Naive thymus-derived CD8-positive, alpha-beta T cell (primary cell): ENCODE measurements at places on chromosomes 13 and 19. TPM values are rescaled to one million over a fixed set of nuclear protein-coding genes. Genes with fewer than 3 reads are reported as not detected.

DNA sequence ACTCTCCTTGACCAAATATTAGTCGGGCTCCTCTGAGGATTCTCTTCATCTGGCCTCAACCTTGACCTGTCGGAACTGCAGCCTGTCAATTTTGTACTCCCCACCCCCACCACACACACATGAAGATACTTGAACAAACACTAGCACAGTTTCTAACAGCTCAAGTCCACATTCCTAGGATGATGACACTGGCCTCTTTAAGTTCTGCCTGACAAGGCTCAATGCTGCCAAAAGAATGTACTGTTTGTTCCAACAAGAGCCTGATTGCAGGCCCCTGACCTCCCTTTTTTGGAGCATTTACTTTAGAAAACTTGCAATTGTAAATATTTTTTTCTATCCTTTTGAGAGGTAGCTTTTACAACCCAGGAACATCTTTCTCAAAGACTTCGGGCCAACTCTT, 169.2 kb upstream of the IRS2 start:
- H3K36me3 ChIP-seq: no peaks in the 10 kb centered on the region
- no peaks in the 10 kb centered on the region for H3K27me3 ChIP-seq
- no peaks in the 10 kb centered on the region for H3K4me1 ChIP-seq
- DNase-seq: no peak
- H3K4me3 ChIP-seq: no peak overlapping the region

Gene ZNF85
- total RNA-seq: 12.5 TPM

GRCh38 chr19:39858541-39858940, 12.4 kb upstream of the FBL start:
- H3K27me3 ChIP-seq: no peaks in the 10 kb centered on the region
- H3K36me3 ChIP-seq: no peaks in the 10 kb centered on the region
- no peak overlapping the region for H3K27ac ChIP-seq
- DNase-seq: no peak
- no peak overlapping the region for H3K4me3 ChIP-seq
- H3K4me1 ChIP-seq: no peaks in the 10 kb centered on the region

DNA sequence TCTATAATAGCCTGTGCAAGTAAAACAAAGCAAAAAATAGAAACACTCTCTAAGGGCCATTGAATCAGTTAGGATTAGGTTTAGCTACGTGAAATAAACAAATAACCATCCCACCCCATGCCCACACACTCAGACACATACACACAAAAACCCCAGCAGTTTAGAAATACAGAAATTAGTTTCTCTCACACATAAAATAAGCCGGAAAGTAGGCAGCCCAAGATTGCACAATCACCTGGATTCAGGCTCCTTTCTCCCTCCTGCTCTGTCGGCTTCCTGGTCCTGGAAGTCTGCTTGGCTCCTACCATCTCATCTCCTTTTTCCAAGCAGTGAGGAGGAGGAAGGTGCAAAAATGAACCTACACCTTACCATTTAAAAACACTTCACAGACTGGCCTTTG, 22.6 kb upstream of the USP12 start:
- no peak for DNase-seq
- no peak overlapping the region for H3K4me3 ChIP-seq
- H3K27me3 ChIP-seq: peaks cover 10% of the 10 kb centered on the region

DNA sequence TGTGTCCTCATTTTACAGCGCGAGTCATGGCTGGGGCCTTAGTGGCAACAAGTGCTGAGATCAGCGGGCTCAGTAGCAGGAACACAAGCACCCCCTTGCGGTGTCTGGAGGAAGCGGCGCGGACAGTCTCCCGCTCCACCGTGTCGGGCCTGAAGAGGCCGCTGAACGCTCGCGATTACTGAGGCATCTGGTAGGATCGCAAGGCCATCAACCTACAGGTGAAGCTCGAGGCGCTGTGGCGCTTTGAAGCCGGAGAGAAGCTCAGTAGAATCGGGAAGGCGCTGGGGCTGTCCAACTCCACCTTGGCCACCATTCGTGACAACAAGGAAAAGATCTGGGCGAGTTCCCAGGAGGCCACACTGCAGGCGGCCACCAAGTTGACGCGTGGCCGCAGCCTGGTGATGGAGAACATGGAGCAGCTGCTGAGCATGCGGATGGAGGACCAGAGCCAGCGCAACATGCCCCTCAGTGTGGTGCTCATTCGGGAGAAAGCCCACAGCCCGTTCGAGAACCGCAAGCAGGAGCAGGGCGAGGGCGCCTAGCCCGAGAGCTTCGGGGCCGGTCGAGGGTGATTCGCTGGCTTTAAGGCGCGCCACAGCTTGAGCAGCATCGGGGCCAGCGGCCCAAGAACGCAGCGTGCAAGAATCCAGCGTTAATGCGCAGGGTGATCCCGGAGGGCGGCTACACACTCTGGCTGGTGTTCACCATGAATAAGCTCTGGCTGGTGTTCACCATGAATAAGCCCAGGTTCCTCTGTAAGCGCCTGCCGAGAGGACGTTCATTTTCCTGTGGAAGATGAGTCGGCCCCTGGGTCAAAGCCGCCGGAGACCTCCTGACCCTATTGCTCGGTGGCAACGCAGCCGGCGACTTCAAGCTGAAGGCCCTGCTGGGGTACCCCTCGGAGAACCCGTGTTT, 8.3 kb upstream of the MZF1 start:
- H3K27ac ChIP-seq: peak overlapping the region; percentile 70
- no peak overlapping the region for H3K4me3 ChIP-seq
- peak; percentile 87 for DNase-seq

Gene IFNL1
- not detected for total RNA-seq

DNA sequence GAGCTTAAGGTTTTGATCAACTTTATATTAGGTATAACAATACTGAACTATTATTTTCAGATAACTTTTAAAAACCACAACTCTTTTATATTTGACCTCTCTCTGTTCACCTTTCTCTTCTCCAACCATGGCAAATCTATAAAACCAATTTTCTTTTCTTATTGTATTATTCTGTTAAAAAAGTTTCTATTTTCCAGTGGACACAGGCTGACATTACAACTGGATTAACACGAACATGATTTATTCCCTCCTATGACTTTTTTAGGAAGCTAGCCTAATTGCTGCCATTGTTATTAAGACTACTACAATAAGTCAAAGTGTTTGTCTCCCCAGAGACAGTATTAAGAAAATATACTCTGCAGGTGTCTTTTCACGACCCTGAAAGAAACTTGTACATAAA, 2291.1 kb upstream of the PCDH20 start:
- no peaks in the 10 kb centered on the region for H3K27me3 ChIP-seq
- no peaks in the 10 kb centered on the region for H3K4me1 ChIP-seq
- no peak overlapping the region for H3K27ac ChIP-seq
- DNase-seq: no peak
- no peaks in the 10 kb centered on the region for H3K36me3 ChIP-seq

- H3K4me3 ChIP-seq: no peak overlapping the region
- no peaks in the 10 kb centered on the region for H3K36me3 ChIP-seq
- no peak for DNase-seq
- H3K4me1 ChIP-seq: no peaks in the 10 kb centered on the region
These were observed 170.0 kb upstream of the KL start for GRCh38 chr13:32845952-32846950.

DNA sequence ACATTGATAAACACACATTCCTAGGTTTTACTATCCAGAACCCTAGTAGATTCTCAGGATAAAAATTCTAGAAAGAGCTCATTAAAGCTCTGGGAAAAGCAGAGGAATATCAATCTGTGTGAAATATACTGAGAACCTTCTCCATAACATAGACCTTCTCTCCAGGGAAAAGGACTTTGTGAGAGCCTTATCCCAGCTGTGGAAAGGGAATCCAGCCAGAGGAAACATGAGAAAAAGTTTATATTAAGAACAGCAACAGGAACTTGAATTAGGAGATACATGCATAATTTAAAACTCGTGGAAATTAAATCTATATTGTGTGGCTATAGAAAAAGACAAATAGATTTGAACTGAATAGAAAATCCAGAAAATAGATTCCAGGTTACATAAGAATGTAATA, 1639.9 kb downstream of the EFNB2 start:
- H3K4me3 ChIP-seq: no peak overlapping the region
- no peak overlapping the region for H3K27ac ChIP-seq
- no peaks in the 10 kb centered on the region for H3K4me1 ChIP-seq

Gene ZNF579
- total RNA-seq: 9.8 TPM

DNA sequence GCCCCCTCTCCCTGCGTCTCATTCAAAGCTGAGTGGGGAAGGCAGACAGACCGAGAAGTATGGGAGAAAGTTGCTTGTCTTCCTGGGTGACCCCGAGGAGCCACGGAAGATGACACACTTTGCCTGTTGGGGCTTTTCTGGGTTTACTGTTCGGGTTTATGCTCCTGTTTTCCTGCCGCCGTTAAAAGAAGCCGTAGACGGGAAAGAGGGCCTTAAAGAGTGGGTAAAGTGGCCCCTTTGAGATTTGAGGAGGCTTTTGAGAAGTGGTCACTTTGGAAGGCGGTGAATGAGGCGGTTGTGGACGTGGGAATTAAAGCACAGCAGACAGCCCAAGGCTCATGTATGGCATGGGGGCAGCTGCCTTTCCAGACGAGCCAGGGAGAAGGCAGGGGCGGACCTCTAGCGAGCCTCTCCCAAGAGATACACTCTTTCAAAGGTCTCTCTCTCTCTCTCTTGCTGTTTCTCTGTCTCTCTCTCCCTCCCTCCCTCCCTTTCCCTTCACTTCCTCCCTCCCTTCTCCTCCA, 493 bp upstream of the LHFPL6 start:
- H3K27ac ChIP-seq: no peak overlapping the region
- no peak for DNase-seq
- H3K4me1 ChIP-seq: peaks cover 2% of the 10 kb centered on the region
- no peaks in the 10 kb centered on the region for H3K36me3 ChIP-seq
- peak overlapping the region; percentile 73 for H3K4me3 ChIP-seq
- peaks cover 41% of the 10 kb centered on the region for H3K27me3 ChIP-seq

DNA sequence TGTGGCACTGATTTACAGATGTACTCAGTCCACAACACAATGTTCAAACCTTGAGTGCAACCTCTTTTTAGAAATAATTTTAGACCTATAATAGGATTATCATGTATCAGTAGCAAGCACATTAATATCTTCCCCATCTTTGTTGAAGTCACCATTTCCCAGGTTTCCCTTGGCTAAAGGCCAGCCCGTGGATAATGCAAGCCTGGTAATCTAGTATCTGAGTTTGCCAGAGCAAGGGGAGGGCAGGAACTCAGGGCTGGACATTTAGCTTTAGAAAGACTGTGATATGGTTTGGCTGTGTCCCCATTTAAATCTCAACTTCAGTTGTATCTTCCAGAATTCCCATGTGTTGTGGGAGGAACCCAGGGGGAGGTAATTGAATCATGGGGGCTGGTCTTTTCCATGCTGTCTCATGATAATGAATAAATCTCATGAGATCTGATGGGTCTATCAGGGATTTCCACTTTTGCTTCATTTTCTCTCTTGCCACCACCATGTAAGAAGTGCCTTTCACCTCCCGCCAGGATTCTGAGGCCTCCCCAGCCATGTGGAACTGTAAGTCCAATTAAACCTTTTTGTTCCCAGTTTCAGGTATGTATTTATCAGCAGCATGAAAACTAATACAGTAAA, 37.7 kb downstream of the SLC6A16 start:
- no peak for DNase-seq
- peaks cover 1% of the 10 kb centered on the region for H3K27me3 ChIP-seq
- H3K27ac ChIP-seq: no peak overlapping the region
- H3K36me3 ChIP-seq: no peaks in the 10 kb centered on the region

- no peak overlapping the region for H3K4me3 ChIP-seq
- peaks cover 19% of the 10 kb centered on the region for H3K4me1 ChIP-seq
- no peak for DNase-seq
These were observed 14.9 kb downstream of the LAIR2 start for GRCh38 chr19:54517483-54517882.

Gene NCCRP1
- total RNA-seq: not detected

GRCh38 chr13:73129023-73129422, 70.2 kb downstream of the KLF5 start:
- DNase-seq: no peak
- H3K27ac ChIP-seq: no peak overlapping the region
- no peak overlapping the region for H3K4me3 ChIP-seq
- H3K4me1 ChIP-seq: no peaks in the 10 kb centered on the region
- H3K27me3 ChIP-seq: no peaks in the 10 kb centered on the region

Gene CARM1
- 25.8 TPM for total RNA-seq

- H3K4me3 ChIP-seq: no peak overlapping the region
- no peak for DNase-seq
- H3K4me1 ChIP-seq: peaks cover 27% of the 10 kb centered on the region
- H3K27ac ChIP-seq: peak overlapping the region; percentile 95
These were observed 51.9 kb downstream of the GARRE1 start for GRCh38 chr19:34306213-34306661.

DNA sequence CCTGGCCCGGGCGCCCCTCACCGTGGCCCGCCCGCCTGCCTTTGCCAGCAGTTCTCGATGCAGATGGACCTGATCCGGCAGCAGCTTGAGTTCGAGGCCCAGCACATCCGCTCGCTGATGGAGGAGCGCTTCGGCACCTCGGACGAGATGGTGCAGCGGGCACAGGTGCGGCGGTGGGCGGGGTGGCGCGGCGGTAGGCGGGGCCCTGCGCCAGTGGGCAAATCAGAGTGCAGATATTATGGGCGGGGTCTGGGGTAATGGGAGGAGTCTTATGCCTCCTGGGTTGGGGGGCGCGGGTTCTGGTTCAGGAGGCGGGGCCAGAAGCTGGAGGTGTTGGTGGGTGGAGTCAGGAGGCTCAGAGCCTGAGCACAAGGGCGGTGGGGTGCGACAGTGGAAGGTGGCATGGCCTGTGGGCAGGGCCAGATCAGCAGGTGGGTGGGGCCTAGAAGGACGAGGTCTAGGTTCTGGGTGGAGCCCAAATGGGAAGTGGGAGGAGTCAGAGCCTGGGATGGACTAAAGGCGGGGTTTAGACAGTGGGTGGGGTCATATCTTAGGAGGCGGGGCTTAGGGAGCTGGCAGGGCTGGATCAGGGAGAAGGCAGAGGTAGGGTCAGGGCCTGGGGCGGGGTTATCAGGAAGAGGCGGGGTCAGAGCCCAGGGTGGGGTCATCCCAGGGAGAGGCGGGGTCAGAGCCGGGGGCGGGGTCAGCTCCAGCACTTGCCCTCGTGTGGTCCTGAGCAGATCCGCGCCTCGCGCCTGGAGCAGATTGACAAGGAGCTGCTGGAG, 5.6 kb downstream of the APC2 start:
- H3K36me3 ChIP-seq: no peaks in the 10 kb centered on the region
- H3K27ac ChIP-seq: no peak overlapping the region
- H3K4me1 ChIP-seq: peaks cover 19% of the 10 kb centered on the region

DNA sequence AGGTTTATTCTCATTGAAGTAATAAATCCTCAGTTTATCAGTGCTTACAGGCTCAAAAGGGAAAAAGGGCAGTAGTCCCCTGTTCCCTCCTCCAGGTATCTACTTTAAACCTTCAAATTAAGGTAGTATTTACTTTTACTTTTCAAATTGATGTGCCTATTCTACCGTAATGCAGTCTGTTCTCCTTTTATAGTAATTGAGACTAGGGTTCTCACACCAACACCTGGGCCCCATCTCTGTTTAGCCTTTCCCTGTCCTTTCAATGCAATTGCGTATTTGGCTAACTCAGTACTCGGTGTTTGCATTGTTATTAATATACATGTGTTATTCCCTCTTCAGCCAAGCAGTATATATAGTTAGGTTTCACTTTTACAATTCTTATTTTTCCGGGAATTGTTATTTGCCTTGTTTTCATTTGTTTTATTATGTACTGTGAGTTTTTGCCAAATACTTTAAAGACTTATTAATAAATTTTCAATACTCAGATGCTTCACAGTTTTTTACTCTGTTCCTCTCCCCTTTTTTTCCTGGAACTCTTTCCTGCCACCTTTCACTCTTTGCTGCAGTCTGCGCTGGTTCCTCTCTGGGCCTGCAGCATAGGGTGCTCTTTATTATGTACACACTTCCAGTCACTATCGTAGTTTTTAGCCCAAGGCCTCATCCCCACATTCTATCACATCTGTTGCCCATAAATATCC, 30.3 kb downstream of the USPL1 start:
- H3K4me3 ChIP-seq: no peak overlapping the region
- H3K36me3 ChIP-seq: peaks cover 96% of the 10 kb centered on the region

Gene ZNF443
- 6.1 TPM for total RNA-seq

Gene PINLYP
- 2.5 TPM for total RNA-seq
